ENCODE measurements at places on chromosomes 16 and 17.

DNA sequence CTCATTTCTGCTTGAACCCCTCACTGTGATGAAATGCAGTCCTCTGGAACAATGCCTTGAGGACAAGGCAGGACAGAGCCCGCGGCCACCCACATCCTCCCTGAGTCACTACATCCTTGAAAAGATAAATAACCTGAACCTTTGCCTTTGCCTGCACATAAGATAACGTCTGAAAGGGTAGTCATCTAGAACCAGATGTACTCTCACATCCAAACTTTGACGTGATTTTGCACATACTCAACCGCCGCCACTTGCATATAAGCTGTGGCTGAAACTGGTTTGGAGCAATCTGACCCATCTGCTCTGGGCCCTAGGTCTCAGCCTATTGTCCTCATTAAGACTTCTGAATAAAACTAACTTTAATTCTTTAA lies 252.1 kb downstream of the PHKB start:
- DNase-seq, result no peak

DNA sequence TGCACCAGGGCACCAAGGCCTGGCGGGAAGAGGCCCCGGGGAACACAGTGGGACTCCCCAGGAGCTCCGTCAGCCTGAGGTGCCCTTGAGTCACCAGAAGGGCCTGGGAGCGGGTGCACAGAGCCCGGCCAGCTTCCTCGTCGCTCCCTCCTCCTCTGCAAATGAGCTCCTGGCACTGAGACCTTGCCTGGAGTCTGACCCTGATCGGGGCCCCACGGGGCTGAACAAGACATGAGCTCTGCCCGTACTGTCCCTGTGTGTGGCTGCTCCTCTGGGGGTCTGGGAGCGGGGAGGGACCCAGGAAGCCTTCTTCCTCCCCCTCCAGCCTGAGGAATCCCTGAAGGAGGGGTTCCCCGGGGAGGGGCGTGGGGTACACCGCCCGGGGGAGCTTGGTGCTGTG lies 36.4 kb upstream of the SSTR5 start:
- DNase-seq, result no peak

- DNase-seq, result no peak
Observed at GRCh38 chr17:5468075-5468473, 708 bp downstream of the DHX33 start.

DNA sequence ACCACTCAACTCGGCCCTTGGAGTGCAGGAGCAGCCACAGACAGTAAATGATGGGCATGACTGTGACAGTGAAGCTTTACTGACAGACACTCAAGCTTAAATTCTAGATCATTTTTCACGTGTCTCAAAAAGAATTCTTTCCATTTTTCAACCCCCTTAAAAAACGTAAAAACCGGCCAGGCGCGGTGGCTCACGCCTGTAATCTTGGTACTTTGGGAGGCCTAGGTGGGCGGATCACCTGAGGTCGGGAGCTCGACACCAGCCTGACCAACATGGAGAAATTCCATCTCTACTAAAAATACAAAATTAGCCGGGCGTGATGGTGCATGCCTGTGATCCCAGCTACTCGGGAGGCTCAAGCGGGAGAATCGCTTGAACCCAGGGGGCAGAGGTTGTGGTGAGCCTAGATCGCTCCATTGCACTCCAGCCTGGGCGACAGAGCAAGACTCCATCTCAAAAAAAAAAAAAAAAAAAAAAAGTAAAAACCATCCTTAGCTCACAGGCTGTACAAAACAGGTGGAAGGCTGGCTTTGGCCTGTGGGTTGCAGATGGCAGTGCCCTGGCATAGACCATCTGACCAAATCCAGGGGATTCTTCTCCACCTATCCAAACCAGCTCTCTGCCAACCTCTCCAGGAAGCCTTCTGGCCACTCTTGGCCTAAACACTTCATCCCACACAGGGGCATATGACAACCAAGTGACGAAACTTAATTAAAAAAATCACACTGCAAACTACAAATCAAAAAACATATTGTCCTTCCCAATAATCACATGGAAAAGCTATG lies 18.3 kb downstream of the TBC1D16 start:
- no peak for DNase-seq

DNA sequence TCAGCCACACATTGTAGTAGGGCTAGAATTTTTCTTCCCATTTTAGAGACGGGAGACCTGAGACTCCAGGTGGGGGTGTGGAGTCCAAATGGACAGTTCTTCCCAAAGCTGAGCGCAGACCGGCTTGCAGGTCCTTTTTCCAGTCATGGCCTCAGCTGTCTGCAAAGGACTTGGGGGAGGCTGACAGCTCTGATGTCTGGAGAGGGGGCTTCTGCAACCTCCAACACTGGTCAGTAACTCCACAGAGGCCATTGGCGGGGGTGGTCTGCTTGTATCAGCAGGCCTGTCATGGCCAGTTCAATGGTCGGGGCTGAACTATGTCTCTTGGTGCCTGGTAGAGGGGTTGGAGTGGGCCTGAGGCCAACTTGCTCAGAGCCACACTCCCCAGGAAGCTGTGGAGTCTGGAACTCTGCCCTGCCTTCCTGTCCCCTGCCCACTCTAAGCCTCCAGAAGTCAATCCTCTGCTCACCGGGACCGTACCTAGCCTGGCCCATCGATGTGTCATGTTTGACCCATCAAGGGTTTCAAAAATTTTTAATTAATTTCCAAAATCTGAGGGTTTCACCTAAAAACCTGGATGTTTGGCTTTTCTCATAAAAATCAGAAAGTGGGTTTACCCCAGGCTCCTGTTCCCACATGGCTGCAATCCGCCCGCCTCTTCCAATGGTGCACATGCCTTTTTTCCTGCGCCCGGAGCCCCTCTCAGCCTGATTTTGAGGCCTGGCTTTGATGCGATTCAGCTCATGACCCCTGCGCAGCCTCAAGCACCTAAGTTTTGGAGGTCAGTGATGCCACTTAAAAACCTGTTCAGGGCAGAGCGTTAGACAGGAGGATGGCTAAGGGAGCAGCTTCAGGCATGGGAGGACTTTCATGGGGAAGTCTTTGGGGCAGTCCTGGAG lies 39.9 kb downstream of the SNX20 start:
- no peak for DNase-seq

- DNase-seq, result no peak
Observed at GRCh38 chr17:42586514-42587230, 9.1 kb upstream of the PSMC3IP start.

DNA sequence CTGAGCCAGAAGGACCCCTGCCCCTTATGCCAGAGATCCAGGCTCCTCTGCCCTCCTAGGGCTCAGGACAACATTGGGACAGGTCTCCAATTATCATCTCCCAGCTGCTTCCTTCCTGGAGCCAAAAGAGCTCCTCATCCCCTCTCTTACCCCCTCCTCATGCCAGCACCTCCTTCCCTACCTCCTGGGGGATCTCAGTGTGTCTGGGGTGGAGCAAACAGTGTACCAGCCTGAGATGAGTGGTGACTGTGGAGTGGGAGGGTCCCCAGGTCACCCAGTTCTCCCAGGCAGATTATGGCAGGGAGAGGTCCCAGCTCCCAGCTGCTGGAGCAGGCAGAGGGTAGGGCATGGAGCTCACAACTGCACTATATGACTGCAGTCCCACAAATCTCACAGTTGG lies 23.7 kb downstream of the SRCIN1 start:
- DNase-seq, result no peak

GRCh38 chr17:19703828-19704613 lies 12.4 kb downstream of the SLC47A2 start:
- DNase-seq, result no peak

- DNase-seq, result no peak
Observed at GRCh38 chr17:46773676-46774075, 44.8 kb downstream of the WNT3 start.

- DNase-seq, result no peak
Observed at GRCh38 chr16:54212893-54213292, 73.7 kb downstream of the IRX3 start.

- no peak for DNase-seq
Observed at GRCh38 chr17:38538906-38539305, 66.8 kb downstream of the SRCIN1 start.

DNA sequence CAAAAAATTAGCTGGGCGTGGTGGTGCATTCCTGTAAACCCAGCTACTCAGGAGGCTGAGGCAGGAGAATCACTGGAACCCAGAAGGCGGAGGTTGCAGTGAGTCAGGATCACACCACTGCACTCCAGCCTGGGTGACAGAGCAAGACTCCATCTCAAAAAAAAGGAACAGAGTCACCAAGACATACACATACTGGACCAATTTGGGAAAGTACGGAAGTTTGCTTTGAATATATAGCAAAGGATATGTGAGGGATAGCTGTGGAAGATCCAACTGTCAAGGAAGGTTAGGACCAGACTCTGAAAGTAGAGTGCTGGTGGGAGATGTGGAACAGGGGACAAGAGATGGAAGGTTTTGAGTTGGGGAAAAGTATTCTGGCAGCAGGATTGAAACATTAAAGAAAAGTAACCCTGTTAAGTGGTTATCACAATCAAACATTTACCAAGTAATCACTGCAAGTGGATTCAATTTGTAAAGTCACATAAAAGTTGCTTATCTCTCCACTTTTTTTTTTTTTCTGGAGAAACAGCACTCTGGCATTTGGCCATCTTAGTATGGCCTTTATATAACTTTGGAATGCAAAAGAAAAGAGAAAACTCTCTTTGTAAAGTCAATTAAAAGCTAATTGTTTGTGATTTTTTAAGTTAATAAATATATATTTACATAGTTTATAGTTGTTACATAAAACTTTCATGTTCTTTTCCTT lies 259.4 kb upstream of the TBX2 start:
- DNase-seq, result no peak

DNA sequence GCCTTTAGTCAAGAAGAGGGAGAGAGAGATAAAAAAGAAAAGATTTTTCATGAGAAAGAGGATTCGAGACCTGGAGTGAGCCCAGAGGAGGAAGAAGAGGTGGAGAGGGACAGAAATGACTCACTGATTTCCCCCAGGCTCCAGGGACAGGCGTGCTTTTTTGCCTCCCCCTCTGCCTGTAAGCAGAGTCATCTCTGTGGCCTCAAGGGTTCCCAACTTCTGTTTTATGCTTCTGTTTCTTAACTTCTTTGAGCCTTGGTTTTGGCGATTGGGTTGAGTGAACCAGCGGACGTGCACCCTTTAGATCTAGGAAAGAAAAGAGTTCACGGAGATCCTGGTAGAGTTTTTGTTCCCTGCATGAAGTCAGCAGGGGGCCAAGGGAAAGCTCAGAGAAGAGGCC lies 147.9 kb upstream of the NOL11 start:
- DNase-seq, result no peak

DNA sequence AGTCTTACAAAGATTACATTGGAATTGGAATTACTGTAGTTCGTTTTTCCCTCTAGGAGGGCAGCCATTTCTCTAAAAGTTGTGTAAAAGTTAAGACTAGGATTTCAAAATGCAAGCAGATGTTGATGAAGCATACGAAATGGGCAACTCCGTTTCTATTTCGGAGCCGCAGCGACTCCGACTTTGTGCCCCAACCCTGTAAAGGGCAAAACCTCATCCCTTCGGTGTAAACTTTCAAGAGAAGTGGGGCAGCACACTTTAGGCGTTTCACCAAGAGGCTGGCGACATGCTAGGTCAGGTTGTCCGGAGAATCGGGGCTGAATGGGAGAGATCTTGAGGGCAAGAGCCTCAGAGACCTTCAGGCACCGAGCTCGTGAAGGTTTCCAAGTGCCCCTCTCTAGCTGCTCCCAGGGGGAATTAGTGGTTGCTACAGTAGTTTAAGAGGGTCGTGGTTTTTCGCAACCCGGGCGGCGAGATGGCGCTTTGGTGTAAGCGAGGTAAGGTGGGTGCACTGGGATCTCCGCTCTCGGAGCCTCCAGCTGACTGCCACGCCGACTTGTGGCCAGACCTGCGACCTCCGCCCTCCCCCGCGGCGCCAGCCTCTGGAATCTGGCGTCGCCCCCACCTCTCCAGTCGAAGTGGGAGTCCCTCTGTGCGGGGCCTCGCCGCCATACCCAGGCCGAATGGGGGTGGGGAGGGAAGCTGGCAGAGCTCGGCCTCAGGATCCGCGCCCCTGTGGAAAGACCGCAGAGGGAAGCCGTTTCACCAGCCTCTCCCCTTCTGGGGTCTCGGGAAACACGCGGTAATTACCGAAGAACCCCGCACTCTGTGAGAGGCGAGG lies 1.0 kb upstream of the HEXIM2 start:
- peak; percentile 49 for DNase-seq

- no peak for DNase-seq
Observed at GRCh38 chr16:77721752-77722308, 484 bp upstream of the NUDT7 start.

DNA sequence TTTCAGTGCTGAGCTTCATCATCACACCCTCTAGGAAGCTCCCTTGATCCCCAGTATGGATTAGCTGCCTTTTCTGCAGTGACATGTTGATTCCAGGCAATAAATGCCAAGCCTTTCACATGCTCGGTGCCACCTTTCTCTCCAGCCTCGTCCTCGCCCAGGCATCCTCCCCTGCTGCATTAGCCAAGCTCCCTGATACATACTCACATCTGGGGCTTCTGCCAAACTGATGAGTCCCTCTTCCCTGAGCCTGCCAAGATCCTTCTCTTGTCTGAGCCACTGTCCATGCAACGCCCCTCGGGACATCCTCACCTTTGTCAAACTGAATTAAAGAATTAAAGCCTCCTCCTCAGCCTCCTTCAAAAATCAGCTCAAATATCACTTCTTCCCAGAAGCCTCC lies 538.5 kb upstream of the CDH11 start:
- no peak for DNase-seq

DNA sequence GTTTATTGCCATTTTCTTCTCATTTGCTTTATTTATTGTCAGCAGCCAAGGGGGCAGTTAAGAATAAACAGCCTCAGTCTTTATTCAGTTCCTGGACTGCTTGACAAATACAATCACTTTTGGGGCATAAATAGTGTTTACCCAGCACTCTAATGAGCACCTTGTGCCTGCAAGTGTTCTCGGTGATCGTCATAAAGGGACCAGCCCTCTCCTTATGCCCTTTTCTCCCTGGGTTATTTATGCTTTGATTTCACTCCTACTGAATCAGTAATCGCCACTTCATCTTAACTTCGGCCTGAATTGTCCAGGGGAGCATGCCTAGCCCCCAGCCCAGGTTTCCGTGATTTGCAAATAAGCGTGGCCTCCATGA lies 55.7 kb upstream of the CACNG5 start:
- no peak for DNase-seq

DNA sequence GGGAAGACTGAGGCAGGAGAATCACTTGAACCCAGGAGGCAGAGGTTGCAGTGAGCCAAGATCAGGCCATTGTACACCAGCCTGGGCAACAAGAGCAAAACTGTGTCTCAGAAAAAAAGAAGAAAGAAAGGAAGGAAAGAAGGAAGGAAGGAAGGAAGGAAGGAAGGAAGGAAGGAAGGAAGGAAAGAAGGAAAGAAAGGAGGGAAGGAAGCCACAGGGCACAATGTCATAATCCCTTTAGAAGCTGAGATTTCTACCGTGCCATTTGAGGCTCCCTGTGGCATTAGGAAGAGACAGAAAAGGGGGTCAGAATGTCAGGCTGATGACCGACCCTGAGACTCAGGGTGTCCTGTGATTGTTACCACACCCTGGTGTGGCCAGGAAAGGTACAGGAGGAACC lies 6.6 kb downstream of the GNGT2 start:
- no peak for DNase-seq

- DNase-seq, result no peak
Observed at GRCh38 chr16:4534151-4534790, 4.3 kb downstream of the CDIP1 start.

Data from activated T-helper 9 cell treated with anti-CD3 and anti-CD28 coated beads, Interleukin-2, amount 50 U/mL, for 16 hours (primary cell).